ENCODE measurements at places on chromosomes 12 and 14.

GRCh38 chr14:90388437-90388836, 8.4 kb upstream of the CALM1 start:
- DNase-seq: peak; percentile 36

DNA sequence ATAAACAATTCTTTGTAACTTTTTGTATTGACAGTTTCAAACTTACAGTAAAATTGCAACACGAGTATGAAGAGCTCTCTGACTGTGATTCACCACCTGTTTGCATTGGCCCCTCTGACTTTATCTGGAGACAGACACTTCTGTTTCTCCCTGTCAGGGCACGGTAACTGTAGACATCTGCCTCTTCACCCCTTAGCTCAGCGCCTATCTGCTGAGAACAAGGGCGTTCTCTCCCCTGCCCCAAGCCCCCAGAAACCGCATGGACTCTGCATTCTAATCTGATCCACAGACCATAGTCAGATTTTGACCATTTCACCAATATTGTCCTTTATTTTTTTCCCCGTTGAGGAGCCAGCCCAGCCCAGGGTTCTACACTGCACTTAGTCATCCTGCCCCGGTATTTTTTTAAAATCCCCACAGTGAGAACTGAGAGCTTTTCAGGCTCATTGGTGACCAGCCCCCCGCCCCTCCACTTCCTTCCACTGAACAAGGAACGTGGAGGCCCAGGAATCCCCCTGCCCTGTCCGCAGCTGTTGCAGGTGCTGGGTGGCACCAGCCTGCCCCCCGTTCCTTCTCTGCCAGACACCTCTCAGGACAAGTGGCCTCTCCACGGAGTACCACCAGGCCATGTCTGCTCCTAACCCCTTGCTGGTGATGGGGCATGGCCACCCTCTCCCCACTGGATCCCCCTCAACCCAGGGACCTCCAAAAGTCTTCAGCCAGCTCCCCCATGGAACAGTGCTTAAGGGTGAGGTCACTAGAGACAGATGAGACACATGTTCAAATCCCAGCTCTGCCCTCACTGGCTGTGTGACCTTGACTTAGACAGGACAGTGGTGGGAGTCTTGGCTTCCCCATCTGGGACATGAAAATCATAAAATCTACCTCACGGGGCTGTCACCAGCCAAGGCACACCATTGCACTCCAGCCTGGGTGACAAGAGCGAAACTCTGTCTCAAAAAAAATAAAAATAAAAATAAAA, 11.2 kb downstream of the RHOF start:
- DNase-seq: peak; percentile 66

GRCh38 chr12:1703771-1704722, 13.2 kb downstream of the ADIPOR2 start:
- no peak for DNase-seq

DNA sequence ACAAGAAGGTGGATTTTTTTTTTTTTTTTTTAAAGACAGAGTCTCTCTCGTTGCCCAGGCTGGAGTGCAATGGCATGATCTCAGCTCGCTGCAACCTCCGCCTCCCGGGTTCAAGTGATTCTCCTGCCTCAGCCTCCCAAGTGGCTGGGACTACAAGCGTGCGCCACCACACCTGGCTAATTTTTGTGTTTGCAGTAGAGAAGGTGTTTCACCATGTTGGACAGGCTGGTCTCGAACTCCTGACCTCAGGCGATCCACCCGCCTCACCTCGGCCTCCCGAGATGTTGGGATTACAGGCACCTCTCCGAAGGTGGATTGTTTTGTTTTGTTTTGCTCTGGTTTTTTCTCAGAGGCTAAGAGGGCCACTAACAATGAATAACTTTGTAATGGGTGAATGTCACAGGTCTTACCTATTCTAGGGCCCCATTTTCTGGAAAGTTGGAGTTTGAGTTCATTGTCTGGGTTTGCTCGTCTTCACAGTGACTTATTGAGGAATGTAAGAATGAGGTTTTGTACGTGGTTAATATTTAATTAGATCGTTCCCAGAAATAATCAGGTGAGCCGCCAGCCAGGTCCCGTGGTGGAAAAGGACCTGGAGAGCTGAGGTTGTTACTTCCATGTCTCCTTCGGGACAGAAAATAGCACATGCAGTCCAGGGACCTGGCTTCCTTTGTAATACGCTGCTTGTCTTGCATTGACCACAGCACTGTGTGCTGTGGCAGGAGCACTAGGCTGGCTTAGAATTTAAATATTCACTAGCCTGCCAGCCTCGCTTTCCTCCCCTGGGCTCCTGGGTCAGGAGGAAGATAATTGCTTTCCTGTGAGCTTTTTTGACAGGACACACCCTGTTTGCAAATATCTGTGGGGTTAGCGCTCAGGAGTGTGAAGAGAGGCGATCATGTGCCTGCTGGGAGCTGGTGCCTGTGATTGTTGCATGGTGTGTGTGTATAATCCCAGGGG, 2.3 kb downstream of the HIP1R start:
- no peak for DNase-seq

DNA sequence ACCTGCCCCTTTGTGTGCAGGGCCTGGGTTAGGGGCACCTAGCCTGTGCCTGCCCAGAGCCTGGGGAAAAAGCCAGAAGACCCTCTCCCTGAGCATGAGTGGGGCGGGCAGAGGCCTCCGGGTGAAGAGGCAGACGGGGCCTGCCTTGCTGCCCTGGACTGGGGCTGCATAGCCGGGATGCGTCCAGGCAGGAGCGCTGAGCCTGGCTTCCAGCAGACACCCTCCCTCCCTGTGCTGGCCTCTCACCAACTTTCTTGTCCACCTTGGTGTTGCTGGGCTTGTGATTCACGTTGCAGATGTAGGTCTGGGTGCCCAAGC, 216.1 kb downstream of the TMEM121 start:
- no peak for DNase-seq

DNA sequence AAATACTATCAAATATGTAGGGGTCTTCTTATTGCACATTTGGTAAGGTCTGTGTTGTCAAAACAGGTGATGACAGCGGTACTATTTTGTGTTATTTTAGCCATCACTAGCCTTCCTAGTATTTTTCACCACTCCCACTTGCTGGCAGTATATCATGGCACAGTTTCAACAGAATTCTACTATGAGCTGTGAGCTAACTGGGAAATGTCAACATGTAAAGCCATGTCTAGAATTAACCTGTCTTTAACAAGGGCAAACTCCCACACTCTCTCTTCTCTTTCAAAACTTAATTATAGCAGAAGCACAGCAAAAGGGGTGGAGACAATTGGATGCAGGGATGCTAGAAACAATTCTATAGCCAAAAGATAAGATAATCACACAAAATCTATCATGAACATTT, 253.4 kb downstream of the PAX9 start:
- no peak for DNase-seq

- no peak for DNase-seq
These were observed 315.3 kb downstream of the DIO2 start for GRCh38 chr14:79896009-79896408.

GRCh38 chr12:126480451-126480850, 1415.2 kb downstream of the AACS start:
- DNase-seq: no peak

- DNase-seq: peak; percentile 13
These were observed 42.8 kb downstream of the KDM2B start for GRCh38 chr12:121537814-121538698.

DNA sequence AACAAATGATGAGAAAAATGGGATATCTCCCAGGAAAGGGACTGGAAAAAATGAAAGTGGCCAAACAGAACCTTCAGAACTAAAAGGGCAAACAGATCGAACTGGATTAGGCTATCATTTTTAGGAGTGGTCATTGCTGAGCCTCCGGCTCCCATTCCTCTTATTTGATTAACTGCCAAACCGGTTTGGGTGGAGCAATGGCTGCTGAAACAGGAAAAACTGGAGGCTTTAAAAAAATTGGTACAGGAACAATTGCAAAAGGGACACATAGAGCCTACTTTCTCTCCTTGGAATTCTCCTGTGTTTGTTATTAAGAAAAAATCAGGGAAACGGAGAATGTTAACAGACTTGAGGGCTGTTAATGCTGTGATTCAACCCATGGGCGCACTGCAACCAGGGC, 49.7 kb downstream of the TNFAIP2 start:
- DNase-seq: no peak

- no peak for DNase-seq
These were observed 2.2 kb upstream of the CSAD start for GRCh38 chr12:53182903-53183302.

DNA sequence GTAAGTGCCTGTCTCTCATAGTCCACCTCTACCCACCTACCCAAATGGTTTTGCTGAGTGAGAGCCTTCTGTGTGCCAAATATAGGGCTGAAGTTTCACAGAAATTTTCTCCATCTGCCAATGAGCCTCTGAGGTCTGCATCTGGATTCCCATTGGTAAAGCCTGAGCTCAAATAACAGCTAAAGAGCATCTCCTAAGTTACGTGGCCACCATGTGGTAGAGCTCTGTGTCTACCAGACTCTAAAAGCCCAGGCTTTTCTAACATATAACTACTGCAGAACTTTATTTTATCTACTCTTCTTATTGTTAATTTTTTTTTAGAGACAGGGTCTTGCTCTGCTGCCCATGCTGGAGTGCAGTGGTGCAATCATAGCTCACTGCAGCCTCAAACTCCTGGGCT, 16.0 kb downstream of the AMDHD1 start:
- DNase-seq: no peak

GRCh38 chr12:112584266-112584722, 165.5 kb downstream of the PTPN11 start:
- DNase-seq: no peak

DNA sequence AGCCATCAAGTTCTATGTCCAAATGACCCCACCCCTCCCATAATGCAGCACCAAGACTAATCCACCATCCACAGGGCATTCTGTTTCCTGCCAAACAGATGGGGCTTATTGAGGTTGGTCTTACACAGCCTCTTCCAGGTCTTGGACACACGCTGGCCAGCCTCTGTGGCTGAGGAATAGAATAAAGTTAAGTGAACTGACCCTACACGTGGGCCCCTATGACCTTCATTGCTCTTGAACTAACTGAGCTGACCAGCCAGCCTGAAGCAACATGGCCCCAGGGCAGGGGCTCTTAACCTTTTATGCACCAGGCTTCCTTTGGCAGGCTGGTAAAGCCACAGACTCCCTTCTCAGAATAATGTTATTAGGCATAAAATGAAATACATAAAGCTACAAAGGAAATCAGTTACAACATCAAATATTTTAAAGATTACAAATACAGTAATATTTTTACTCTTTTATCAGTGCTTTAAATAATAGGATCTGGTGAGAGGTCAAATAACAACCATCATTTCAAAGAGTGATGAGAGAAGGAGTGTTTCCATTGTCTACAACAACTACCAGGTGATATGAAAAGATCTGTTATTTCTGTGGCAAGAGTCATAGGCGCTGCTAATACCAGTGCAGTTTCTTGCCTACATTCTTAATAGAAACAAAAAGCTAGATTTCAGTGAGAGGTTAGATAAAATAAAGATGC, 192.9 kb upstream of the NUDT4 start:
- no peak for DNase-seq

DNA sequence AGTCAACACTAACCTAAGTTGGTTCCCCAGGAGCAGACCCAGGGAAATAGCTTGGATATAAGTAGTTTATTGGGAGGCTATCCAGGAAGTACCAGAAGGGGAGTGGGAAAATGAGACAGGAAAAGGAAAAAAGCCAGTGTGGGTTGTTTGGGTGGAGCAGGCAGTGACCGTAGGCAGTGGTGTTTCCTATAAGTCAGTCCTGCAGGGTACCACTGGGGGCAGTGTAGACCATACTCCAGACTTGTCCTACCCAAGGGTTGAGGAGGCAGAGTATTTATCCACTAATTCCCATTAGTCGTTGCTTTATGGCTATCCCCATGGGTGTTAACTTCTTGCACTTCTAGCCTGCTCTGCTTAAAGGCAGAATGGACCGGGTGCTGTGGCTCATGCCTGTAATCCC, 6.4 kb upstream of the CCDC60 start:
- DNase-seq: no peak

DNA sequence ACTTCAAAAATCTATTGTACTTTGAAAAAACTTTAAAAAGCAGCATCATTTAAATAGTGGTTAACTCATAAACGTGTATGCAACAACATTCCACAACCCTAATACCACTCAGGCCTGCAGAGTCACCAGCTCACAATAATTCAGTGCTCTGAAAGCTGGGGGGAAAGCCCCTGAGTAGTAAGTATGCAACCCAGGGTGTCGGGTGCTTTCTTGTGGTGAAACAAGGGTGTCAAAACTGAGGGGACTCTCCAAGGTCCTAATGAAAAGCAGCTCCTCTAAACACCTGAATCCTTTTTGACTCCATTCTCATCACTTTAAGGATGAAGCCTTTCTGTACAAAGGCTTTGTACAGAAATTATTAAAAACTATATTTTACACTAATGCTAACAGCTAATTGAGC, 33.7 kb downstream of the FGFR1OP2 start:
- peak; percentile 76 for DNase-seq
